ENCODE measurements at places on chromosomes 3 and 15.

DNA sequence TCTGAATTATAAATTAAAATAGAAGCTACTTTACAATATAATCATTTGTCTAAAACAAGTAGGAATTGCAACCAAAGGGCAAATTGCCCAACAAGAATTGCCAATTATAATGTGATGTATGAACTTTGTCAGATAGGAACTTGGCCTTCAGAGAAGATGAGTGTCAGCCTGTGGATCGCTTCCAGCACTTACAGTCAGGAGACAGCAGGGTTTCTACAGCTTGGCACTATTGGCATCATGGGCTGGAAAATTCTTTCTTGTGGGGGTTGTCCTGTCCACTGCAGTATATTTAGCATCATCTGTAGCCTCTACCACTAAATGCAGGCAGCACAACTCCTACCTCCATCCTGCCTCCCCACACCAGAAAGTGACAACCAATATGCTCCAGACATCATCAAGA lies 48.1 kb upstream of the CRBN start:
- no peak for DNase-seq

- DNase-seq: peak; percentile 28
Measured at GRCh38 chr15:45548753-45549520, 26.4 kb upstream of the SLC30A4 start.

- no peak for DNase-seq
Measured at GRCh38 chr15:92576597-92577200, 78.9 kb downstream of the FAM174B start.

DNA sequence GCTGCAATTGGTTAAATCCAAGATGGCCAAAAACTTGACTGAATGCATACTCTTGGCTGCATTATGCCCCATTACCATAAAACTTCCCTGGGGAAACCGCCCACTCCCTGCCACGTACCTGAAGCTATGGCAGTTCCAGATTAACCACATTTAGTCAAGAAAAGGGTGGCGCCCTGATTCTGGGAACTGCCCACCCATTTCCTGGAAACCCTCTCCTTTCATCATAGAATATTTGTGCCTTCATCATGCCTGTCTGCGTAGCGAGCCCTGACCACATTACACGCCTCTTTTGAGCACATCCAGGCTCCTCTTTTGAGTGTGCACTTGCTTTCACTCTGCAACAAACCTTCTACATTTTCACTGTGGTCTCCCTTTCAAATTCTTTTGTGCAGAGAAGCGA lies 5.2 kb downstream of the LINS1 start:
- DNase-seq: peak; percentile 37

DNA sequence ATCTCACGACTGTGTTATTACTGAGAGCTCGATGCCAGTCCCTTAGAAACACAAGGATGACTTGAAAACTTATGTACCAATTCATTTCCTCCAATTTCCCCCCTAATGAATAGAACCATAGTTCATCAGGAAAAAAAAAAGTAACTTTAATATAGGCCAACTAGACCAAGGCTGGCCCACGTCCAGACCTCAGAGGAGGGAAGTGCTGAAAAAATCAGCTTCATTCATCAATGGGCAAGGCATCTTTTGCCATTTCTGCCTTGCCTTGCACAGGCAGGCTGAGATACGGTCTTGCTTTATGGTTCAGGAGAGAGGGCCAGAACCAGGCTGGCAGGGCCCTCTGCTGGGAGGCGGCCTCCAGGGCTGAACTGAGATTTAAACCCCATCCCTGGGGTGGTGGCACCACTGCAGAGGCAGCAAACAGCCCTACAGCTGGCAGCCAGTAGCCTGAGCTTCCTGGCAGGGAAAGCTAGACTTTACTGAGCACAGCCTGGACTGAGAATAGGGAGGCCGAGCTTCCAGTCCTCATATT lies 104.1 kb upstream of the TNFAIP8L3 start:
- DNase-seq: no peak

GRCh38 chr3:151283387-151283786 lies 5.0 kb upstream of the P2RY14 start:
- DNase-seq: no peak

DNA sequence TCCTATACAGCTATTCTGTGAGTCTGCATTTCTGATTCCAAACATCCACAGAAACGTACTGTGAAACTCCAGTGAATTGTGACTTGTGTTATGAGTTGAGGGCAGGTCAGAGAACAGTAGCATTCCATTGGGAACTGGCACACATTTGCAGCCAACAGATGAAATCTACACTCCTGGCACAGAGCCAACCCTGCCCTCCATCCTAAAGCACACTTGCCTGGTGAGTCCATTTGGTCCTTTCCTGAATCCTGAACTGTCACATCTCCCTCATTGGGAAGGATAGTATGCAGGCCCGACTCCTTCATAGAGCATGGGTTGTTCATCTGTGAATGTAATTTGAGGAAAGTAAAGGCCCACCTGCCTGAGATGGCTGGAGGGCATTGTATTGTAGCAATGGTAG lies 314.3 kb upstream of the RASGRP1 start:
- no peak for DNase-seq

DNA sequence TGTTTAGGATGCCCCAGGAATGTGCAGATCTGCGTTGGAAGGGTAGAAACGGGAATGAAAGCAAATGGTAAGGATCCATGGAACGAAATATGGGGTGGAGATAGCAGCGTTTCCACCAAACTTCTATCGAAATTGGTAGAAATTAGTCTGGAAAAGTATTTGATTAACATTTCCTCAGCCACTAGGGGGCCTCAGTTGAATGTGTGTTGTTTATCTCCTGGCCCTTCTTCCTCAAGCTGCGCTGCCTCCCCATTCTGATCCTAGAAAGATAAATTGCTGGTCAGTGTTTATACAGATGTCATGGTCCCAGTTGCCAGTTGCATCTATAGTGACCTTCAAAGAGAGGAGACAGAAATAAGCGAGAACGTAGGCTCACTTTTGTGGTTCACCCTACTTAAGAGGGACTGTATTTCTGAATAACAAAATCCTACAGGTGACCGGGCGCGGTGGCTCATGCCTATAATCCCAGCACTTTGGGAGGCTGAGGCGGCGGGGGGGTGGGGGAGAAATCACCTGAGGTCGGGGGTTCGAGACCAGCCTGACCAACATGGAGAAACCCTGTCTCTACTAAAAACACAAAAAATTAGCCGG lies 457.1 kb downstream of the SQOR start:
- DNase-seq: peak; percentile 20

GRCh38 chr3:134846911-134847317 lies 51.9 kb downstream of the EPHB1 start:
- peak; percentile 16 for DNase-seq

- DNase-seq: no peak
Measured at GRCh38 chr3:130758624-130759369, 12.2 kb upstream of the PIK3R4 start.

DNA sequence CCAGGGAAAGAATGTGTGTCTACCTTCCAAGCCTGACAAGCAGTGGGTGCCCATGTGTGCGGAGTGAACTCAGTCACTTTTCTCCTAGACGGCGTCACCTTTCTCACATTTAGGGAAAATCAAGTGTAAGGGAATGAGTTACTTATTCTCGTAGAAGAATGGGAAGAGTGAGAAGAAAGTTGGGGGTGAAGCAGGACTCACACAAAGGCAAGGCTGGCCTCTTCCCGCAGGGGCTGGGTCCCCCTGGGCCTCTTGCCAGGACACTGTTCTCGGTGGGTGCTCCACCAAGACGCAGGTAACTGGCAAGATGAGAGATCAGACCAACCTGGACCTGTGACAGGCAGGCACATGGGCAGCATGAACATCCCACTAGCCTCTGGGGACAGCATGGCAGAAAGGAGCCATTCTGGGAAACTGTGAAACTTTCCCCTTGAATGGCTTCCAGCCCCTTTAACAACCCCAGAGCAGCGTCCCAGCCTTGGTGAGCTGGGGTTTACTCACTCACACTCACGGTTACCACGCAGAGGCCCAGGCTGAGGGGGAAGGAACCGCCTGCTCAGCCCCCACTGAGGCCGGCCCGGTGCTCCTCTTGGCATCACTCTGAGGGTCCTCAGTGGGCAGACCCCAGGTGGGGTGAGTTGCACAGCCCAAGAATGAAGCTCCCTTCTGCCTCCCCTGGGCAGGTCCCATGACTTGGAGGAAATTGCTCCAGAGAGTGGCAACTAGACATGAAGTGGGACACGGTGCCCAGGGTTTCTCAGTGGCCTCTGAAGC lies 15.0 kb upstream of the SRP14 start:
- DNase-seq: no peak

DNA sequence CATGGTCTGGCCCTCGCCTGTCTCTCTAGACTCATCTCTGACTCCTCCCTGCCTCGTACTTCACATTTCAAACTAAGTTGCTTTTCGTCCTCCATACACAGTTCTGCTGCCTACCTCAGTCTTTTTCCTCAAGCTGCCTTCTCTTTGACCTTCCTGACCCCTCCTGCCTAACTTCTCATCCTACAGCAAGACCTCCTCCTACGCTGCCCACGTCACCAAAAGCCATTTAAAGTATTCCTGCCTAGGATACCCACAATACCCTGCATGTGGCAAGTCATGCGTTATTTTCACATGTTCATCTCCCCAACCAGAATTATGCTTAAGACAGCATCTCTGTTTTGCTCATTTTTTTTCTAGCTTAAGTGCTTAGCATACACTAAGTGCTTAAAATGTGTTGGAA lies 56.7 kb downstream of the LHFPL4 start:
- no peak for DNase-seq

DNA sequence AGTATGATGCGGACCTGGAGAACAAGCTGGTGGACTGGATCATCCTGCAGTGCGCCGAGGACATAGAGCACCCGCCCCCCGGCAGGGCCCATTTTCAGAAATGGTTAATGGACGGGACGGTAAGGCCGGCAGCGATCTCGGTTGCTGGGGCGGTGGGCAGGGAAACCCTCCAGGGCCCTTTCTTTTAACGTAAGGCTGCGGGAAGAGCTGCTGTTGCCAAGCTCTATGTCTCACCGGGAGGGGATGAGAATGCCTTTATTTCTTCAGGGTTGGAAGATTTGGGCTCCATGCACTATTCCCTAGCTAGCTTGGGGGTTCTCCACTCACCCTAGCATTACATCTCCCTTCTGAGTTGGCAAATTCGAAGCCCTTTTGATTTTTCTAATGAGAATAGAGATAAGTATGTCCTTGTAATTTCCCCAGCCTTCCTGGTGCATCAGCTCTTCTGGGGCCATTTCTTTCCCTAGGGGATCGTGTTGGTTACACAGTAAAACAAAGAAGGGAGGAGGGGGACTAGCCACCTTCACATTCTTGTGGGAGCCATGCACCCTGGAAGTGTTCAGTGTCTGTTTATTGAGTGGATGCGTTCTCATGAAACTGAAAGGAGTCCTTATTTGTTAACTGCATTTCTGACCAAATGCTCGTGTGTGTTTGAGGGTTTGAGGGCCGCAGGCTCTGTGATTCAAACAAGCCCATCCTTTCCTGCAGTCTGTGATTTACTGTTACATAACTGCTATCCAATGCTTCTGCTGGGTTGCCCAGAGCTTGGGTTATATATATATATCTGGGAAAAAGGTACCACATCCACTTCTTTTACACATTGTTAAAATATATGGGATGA lies 982 bp downstream of the TAGLN3 start:
- no peak for DNase-seq

DNA sequence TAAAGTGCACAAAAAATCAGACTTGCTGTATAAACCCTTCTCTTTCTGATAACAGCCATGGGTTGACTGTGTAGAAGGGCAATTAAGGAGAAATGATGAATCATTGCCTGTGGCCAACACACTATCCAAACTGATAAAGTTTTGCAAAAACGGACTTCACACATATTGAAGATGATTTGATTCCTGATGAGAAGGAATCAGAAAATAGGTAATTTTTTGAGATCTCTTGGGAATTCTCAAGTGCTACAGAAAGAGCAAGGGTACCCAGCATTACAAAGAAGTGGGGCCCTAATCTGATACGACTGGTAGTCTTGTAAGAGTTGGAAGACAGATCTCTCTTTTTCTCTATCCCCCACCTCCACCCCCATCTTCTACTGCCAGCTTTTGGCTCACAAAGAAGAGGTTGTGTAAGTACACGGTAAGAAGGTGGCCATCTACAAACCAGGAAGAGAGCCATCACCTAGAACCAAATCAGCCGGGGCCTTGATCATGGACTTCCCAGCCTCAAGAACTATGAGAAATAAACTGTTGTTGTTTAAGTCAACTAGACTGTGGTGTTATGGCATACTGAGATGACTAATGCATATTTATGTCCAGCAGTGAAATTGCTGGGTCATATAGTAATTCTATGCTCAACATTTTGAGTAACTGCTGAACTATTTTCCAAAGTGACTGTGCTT lies 254.7 kb downstream of the EDEM1 start:
- DNase-seq: no peak

- DNase-seq: peak; percentile 34
Measured at GRCh38 chr15:98753726-98754656, 105.7 kb downstream of the IGF1R start.

DNA sequence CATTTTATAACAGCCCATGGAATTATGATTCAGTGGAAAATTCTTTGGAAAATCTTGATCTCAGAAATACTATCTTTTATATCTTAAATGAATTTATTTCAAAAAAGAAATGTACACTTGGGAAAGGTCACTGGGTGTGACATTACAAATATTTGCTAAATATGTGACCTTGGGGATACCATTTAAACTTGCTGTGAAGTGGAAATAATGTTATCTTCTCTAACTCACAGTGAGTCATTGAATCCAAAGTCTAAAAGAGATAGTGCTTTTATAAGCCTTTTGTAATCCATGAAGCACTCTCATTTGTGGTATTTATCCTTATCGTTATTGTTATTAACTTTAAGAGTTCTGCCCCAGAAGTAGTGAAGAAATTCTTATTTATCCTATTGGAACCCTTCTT lies 289.8 kb upstream of the SEMA6D start:
- no peak for DNase-seq

DNA sequence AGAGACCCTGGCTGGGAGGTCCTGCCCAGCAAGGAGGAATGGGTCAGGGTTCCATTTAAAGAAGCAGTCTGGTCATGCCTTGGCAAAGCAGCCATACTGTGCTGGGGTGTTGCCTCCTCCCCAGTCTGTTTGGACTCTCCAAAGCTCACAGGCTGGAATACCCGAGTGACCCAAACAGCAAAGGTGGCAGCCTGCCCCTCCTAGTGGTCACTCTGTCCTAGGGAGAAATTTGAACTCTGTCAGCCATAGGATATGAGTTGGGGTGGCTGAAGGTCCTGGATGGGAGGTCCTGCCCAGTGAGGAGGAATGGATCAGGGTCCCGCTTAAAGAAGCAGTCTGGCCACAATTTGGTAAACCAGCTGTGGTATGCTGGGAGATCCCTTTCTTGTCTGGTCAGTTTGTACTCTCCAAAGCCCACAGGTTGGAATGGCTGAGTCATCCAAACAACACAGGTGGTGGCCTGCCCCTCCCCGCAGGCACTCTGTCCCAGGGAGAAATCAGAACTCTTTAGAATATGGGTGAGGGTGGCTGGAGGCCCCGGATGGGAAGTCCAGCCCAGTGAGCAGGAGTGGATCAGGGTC lies 45.0 kb downstream of the CCR1 start:
- peak; percentile 9 for DNase-seq
